CD4-positive, alpha-beta T cell treated with Interleukin-4 for 1 hour (primary cell): ENCODE measurements at places on chromosomes 4 and X.

- no peak for DNase-seq
These were observed 9.9 kb downstream of the FGG start for GRCh38 chr4:154602404-154603020.

- no peak for DNase-seq
These were observed 100.8 kb downstream of the SHROOM3 start for GRCh38 chr4:76535603-76536372.

DNA sequence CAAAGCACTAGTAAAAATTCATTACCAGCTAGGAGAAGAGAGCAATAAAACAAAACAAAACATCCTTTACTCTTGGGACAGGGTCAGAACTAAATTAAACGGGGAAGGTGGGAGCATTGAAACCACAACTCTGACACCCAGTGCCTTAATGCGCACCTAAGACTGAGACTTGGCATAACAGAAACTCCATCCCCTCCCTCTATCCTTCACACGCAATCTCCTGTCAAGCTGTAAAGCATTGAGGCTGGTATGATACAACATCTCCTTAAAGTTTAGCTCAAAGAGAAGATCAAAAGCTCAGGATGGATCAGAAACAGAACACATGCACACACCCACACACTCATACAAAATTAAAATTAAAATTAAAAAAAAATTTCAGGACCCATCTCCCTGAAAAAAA is 951.3 kb downstream of the STIM2 start:
- DNase-seq = no peak

DNA sequence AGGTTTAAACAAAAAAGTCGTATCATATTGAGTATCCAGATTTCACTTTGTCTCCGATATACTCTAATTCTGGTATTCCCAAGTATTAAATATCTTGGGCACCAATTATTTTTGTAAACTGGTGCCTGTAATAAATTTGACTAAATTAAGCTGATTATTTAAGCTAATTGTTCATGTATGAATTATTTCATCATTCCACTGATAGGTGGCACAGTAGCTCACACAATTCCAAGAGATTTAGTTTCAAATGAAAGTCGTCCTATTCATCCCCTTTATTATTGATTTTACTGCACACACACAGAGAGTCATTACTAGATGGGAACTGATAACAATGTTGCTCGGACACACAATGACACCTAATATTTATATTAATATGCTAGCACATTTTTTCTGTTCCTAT is 432.4 kb downstream of the DMD start:
- no peak for DNase-seq

DNA sequence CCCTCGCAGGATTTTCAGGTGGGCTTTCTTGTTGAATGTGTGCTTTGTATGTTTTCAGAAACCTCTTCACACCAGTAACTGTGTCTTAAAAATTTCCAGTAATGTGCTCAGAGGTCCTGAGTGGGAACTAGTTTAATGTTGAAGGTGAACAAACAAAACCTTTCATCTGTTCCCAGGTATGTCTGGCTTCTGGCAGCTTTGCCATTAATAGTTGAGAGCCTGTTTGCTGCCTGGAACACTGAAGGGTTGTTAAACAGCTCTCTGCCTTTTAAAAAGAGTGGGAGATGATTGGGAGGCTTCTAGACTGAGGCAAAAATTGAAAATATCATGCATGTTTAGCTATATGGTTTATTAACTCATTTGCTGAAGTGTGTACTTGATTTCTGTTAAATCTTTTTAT is 161.2 kb upstream of the AGTR2 start:
- DNase-seq = no peak

DNA sequence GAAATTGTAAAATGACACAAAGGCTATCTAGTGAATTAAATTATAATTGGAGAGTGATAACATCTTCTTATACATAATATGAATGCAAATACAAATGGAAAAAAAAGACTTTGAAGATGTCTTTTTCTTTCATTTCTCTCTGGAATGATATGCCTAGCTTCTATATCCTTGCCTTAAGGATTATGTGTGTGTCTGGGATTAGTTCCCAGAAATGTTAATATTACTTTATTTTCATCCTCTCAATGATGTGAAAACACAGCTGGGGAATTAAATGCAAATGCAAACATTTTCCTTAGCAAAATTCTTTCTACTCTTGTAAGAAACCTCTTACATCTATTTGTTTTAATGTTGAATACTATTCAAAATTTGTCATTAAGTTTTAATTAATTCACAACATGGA is 441.9 kb downstream of the FSTL5 start:
- DNase-seq = no peak
